GOT3 (cell line): ENCODE measurements at places on chromosomes 7 and 10.

DNA sequence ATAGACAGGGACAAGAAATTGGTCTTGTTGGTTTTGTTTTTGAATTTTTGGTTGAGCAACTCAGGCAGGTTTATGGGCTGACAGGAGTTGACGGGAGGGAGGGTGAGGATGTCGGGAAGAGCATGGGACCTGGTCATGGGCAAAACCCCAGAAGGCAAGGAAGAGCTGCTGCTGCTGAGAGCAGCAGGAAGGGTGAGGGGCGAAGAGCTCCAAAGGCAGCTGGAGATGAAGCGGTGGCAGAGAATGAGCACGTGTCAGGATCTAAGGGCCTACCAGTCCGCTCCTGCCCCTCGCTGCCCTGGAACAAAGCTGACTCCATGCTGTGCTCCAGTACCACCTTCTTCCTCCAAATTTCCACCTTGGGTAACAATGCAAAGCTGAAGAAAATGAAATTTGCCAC lies 84.3 kb downstream of the ARHGAP22 start:
- DNase-seq = no peak

DNA sequence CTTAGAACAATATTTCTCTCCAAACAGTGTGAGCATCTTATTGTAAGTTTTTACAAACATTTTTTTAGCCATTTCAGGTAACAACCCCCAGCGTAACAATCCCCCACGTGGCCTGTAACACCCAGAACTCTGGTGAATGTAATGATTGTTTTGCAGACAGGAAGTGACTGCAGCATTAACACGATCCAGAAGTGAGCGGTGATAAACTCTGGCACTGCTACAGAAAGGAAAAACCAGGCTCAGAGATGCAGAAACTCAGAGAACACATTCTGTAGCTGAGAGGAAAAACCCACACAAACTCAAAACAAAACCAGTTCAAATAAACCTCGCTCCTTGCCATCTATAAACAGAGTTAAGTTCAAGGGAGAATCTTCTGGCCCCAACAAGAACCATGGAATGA lies 285.7 kb downstream of the FGFR2 start:
- DNase-seq = no peak

GRCh38 chr7:18289788-18290187 lies 205.8 kb upstream of the HDAC9 start:
- DNase-seq = no peak

GRCh38 chr7:5303591-5304505 lies 21.1 kb downstream of the SLC29A4 start:
- DNase-seq = no peak

DNA sequence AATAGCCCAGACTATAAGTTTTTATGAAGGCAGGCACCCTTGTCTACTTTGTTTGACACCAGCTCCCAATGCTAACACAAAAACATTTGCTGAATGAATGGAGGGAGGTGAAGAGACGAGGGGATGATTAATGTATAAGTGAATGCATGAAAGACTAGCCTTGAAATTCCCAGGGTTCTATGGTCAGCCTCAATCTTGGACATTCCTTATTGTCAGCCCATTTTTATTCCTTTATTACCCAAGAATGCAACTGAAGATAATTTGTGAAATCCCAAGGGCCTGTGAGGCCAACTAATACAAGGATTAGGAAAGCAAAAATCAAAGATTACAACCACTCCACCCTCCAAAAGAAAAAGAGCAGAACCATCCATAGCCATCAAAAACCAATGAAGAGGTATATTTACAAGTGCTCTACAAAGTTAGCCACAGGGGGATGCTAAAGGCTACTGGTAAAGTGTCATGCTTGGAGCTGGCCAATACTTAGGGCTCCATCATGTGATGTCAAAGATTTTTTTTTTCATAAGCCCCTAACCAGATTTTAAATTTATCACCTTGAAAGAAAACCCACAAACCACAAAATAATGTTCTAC lies 40.0 kb upstream of the ASAH2 start:
- no peak for DNase-seq

DNA sequence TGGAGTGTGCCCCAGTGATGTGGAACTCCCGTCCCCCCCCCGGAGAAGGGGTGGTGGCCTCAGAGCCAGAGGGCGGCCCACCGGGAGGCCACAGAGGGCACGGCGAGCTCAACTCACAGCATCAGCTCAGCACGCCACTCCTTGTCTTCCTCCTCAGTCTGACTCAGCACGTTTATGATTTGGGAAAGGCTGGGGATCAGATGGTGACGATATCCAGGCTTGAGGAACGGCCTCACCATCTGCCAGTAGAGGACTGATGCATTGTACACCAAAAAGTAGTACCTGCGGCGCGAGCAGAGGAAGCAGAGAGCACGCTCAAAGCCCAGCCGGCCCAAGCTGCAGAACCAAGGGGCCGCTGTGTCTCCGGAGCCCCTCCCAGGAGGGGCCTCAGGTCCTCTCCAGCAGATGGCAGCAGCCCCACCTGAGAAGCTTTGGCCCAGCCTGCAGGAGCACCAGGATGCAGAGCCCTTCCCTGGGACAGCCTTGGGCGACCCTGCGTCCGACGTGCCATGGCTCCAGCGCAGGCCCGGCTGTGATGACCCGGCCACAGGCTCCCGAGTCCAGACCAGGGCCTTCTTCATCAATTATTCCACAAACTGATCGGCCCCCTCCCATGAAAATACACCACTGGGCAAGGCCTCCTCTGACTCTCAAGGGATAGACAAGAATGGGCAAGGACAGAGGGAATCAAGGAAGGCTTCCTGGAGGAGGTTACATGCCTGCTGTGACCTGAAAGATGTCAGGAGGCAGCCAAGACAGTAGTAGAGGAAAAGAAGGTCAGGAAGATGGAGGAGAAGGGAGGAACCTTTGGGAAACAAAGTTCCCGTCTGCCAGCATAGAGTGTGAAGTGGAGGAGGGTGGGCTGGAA lies 3.7 kb downstream of the CFAP46 start:
- no peak for DNase-seq

DNA sequence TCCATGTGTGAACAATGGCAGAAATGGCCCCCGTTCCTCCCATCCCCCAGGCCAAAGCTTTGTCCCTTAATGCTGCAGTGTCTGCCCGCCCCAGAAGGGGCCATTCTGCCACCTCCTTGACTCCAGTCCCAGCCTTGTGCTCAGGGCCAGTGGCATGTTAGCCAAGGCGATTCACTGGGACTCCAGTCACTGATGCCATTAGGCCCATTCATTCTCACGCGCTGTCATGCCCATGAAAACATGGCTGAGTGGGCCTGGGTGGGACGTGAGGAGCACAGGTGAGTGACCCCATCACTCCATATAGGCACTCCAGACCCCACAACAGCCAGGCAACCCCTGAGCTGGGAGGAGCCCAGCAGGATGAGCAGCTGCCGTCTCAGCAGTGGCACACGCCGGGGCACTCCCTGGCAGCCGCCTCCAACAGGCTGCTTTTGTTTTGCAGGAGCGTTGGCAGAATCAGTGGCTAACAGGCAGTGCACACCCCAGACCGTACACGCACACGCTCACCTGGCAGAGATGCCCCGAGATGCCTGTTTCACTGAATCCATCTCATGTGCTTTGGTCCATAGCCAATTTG lies 79.5 kb downstream of the TCERG1L start:
- DNase-seq = no peak

GRCh38 chr7:82998436-82998835 lies 164.2 kb downstream of the PCLO start:
- DNase-seq = no peak

GRCh38 chr7:143467724-143468123 lies 9.9 kb upstream of the TAS2R41 start:
- DNase-seq = no peak

GRCh38 chr10:27169849-27170248 lies 14.7 kb downstream of the MASTL start:
- DNase-seq = no peak

DNA sequence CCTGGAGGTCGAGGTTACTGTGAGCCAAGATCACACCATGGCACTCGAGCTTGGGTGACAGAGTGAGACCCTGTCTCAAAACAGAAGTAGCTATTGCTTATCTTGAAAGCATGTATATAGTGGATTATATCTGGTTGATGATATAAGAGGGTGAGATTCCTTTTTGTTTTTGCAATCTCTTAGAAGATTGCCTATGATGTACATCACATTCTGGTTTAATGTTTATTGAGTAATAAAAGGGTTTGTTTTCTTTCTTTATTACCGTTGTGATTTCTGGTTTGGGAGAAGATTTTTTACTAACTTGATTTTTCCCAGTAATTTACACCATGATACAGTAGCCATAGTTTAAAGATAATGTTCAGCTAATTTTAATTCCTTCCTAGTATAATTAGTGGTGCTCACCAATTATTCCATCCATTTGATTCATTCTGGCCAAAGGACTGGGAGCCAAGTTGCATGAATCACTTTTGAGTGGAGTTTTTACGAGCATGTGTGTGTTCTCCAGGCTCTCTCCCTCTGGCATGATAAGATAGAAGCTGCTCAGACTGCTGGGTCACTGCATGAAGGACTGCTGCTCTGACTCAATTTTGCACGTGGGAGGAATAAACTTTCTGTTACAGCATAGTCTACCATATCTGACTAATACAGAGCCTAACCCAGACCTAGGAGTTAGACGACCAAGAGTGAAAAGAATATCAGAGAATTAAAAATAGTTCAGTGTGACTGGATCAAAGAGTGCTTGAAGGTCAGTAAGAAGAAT lies 13.5 kb upstream of the TSPAN13 start:
- DNase-seq = peak; percentile 33

DNA sequence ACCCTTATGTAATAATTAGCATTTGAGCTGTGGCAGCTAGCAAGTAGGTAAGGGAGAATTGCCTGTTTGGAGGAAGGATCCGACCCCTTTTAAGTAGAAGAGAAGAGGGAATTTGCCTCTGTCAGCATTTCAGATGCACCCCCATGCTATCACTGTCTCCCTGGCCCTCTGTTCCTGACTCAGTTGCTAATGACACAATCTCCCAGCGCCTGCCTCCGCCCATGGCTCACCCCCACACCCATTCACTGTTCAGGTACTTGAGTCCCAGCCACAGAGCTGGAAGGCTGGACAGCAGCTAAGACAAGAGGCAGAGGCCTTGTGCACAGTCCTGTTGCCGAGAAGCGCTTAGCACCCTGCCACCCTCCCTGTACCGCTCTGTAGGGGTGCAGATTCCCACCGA lies 512.3 kb upstream of the GALNT17 start:
- no peak for DNase-seq

- DNase-seq = no peak
These were observed 69.9 kb downstream of the PARD3 start for GRCh38 chr10:34745244-34745643.

DNA sequence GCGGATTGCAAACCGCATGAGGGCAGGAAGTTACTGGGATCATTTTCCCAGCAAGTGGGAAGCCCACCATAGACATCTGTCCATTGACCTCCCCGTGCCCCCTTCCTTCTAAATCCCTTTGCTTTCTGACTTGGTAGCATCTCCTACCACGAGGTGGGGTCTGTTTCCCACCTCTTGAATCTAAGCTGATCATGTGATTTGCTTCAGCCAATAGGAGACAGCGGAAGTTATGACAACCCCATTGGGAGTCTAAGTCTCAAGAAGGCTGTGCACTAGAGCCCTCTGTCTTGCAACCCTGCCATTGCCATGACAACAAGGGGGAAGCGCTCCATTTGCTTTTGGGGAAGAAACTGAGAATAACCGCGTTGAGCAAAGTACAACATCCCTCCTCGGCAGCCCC lies 39.2 kb upstream of the CARD11 start:
- DNase-seq = no peak

- DNase-seq = no peak
These were observed 10.9 kb downstream of the ADCK2 start for GRCh38 chr7:140683657-140684056.

- DNase-seq = no peak
These were observed 407.5 kb upstream of the AUTS2 start for GRCh38 chr7:69190763-69191162.

GRCh38 chr7:30842542-30843451 lies 68.9 kb upstream of the AQP1 start:
- no peak for DNase-seq

- DNase-seq = no peak
These were observed at the start of gene AP3M1 for GRCh38 chr10:74150204-74150989. TSS of gene AP3M1 (minus strand) at chr10:74150828. CDS start at chr10:74138379, 12,449 bp downstream.

GRCh38 chr10:120634659-120635058 lies 177.6 kb downstream of the PLPP4 start:
- no peak for DNase-seq

GRCh38 chr7:127226685-127227374 lies 25.9 kb downstream of the GRM8 start:
- DNase-seq = no peak

- no peak for DNase-seq
These were observed 40.5 kb downstream of the PPP1R3C start for GRCh38 chr10:91592266-91592975.

GRCh38 chr10:132713421-132714095 lies 72.4 kb downstream of the NKX6-2 start:
- no peak for DNase-seq

- DNase-seq = no peak
These were observed 121.7 kb upstream of the SVIL start for GRCh38 chr10:29756451-29756850.

DNA sequence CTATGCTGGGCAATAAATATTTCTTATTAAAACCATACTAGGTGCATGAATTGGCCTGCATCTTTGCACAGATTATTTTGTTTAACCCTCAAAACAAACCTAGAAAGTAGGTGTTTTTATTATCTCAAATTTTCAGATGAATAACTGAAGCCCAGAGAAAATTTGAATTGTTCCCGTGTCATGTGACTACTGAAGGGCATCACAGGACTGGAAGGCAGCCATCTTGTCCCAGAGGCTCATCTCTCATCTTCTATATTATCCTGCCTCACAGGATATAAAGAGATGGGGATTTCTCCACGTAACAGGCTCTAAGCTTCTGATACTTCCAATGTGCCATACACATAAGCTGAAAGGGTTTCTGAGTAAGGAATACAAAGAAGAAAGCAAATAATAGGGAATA lies 84.0 kb upstream of the ODAD2 start:
- DNase-seq = no peak

- DNase-seq = no peak
These were observed 183.9 kb downstream of the WNT2 start for GRCh38 chr7:117138981-117139380.

DNA sequence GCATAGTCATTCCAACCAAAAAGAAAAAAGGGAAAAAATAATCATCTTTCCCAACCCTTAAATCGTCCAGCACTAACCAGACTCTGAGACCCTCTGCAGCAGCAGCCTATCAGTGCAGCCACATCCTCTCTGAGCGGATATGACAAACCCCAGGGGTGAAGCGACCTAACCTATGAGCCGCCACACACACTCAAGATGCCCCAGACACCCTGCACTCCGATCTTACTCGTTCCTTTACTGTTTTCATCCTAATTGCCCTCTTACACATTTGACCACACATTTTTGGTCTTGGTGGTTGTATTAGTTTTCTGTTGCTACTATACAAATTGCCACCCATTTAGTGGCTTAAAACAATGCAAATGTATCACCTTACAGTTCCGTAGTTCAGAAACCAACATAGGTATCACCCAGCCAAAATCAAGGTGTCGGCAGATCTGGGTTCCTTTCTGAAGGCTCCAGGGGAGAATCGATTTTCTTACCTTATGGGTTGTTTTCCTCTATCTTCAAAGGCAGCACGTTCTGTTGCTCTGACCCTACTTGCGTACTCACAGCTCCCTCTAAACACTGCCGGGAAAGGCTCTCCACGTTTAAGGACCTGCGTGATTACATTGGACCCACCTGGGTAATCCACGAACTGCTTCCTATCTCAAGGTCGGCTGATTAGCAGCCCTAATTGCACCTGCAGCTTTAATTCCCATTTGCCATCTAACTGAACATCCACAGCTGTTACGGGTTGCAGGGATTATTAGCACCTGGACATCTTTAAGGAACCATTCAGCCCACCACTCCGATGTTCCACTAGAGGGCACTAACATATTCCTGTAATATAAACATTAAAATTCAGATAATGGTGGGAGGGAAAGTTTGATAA lies 37.3 kb upstream of the PRSS1 start:
- no peak for DNase-seq

GRCh38 chr7:30424506-30424905 lies 54.1 kb downstream of the NOD1 start:
- no peak for DNase-seq
